ENCODE measurements at places on chromosomes 11 and 22. TPM values are rescaled to one million over a fixed set of nuclear protein-coding genes. Genes with fewer than 3 reads are reported as not detected.

DNA sequence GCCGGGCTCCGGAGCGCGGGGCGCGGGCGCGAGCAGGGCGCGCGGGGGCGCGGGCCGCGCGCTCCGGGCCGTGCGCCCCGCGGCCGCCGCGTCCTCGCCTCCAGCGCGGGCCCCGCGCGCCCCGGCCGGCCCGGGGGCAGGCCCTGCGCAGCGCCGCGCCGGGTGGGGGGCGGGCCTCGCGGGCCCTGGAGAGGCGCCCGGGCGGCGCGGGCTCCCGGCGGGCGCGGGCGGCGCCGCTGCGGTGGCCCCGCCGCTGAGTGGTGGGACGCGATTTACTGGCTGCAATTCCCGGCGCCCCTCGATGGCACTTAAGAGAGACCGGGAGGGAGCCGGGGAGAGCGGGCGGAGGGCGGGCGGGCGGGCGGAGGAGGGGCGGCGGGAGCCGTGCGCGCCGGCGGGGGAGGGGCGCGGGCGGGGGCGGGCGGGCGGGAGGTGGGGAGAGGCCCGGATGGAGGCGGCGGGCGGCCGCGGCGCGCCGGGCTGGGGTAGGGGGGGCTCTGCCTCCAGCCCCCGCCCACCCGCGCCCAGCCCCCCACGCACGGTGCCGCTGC, 73.2 kb upstream of the TCF20 start:
- H3K27me3 ChIP-seq = no peaks in the 10 kb centered on the region
- H3K4me1 ChIP-seq = no peaks in the 10 kb centered on the region
- H3K36me3 ChIP-seq = no peaks in the 10 kb centered on the region
- no peak for DNase-seq
- peak overlapping the region; percentile 44 for H3K4me3 ChIP-seq
- H3K27ac ChIP-seq = no peak overlapping the region

DNA sequence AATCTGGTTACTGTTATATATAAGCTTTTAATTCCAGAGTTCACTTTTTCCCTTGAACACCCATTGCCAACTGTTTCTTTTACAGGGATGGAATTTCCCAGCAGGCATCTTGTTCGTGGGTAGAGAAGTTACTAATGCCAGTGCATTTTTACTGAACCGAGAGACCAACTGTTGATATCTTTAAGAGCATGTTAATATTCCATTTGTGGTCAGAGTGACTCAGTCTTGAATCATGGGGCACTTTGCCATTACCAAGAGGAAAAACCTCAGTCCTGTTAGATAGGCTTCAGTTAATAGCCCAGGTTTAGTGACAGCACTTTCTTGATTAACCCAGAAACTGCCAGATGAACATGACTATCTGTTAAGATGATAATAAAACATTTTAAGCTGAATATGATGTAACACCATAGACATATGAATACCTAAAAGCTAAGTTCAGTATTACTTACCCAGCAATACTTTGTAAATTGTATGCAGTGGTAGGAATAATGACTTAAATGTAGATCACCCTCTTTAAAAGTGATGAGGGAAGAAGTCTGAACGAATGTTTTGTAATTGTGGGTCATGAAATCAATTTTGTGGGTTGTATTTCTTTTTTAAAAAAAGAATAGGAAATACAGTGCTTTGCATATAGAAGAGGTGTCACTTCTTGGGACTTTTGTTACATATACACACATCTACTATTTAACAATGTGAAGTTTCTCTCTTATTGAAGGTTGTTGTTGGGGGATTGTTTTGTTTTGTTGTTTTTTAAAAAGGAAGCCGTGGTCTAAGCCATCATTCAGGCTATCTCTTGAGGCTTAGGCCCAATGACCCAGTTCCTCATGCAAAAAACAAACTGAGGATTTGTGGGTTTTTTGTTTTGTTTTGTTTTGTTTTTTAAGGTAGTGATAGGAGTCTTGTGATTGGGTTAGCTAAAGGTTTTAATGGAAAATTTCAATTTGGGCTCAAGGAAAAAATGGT, 79.2 kb upstream of the GRIK4 start:
- H3K27me3 ChIP-seq = no peaks in the 10 kb centered on the region
- DNase-seq = no peak
- H3K4me3 ChIP-seq = no peak overlapping the region
- no peaks in the 10 kb centered on the region for H3K36me3 ChIP-seq

DNA sequence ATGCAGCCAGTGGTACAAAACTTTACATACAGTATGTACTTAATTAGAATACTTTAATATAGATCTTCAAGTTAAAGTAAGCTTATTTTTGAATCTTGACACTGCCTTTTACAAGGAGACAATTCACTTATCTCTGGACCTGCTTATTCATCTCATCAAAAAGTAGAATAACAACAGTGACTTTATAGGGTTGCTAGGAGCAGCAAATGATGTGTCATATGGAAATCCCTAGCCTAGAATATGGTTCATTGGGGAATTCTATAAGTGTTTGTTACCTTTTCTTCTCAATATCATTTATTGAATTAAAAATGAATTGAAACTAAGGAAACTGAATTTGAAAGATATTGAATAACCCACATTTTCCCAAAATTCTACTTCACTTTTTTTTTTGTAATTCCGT, 45.0 kb upstream of the FIBIN start:
- H3K27me3 ChIP-seq = no peaks in the 10 kb centered on the region
- H3K4me1 ChIP-seq = peaks cover 2% of the 10 kb centered on the region
- no peak for DNase-seq
- no peak overlapping the region for H3K27ac ChIP-seq
- no peaks in the 10 kb centered on the region for H3K36me3 ChIP-seq

DNA sequence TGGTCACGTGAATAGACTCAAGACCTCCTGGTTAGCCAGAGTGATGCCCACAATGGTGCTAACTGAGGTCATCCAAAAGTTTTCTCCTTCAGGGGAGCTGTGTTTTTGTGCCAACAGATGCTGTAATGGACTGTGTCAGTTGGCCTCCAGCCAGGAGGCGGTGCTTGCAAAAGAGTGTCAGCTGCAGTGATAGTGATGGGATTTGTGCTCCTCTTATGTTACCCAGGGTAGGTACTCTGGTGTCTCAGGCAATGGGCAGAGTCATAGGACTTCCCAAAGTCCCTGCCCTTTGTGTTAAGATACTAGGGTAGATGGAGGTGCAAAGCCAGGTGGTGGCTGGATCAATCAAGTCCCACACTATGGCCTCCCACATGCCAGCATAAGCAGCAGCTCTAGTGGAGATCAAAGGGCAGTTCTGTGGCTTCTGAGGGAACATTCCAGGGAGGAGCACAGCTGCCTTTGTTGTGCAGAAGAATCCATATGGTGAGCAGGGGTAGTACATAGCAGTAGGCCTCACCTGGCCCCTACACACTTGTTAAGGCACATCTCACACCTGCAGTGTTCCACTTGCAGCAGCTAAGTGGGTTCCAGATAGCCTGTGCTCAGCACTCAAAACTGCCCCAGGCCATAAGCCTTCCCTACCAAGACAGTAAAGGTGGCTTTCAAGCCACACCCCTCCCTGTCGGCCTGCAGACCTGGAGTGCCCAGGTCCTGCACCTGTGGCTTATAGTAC, 9.4 kb upstream of the FANCF start:
- no peaks in the 10 kb centered on the region for H3K4me1 ChIP-seq
- DNase-seq = no peak
- H3K4me3 ChIP-seq = no peak overlapping the region
- no peaks in the 10 kb centered on the region for H3K36me3 ChIP-seq
- no peak overlapping the region for H3K27ac ChIP-seq
- no peaks in the 10 kb centered on the region for H3K27me3 ChIP-seq

DNA sequence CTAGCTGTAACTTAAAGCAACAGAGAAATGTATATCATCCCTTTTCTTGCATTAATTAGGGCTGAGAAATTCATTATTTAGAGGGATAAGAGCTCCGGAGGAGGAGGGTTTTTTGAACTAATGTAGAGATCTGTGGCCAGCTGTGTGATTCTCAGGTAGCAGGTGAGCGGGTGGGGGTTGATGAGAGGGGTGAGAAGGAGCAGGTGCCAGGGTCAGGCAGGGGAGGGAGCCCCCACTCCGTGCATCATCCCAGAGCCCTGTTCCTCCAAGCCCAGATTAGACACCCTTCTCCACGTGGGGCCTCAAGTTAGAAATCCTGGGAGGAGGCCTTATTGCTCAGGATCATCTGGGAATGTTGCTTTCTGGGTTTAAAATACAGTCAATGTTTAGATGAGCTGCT, 24.9 kb downstream of the ZBTB16 start:
- no peaks in the 10 kb centered on the region for H3K27me3 ChIP-seq
- H3K36me3 ChIP-seq = peaks cover 2% of the 10 kb centered on the region
- H3K27ac ChIP-seq = peak overlapping the region; percentile 29
- no peak overlapping the region for H3K4me3 ChIP-seq
- DNase-seq = no peak

OR5D16 gene
- not detected for total RNA-seq

LRRC74B gene
- total RNA-seq = not detected

PLEKHB1 gene
- total RNA-seq = 10.5 TPM
